ENCODE measurements at places on chromosomes 4 and X.

GRCh38 chrX:143081231-143081630 is 55.5 kb downstream of the SPANXN4 start:
- H3K36me3 ChIP-seq, result no peaks in the 10 kb centered on the region
- H3K4me3 ChIP-seq, result no peak overlapping the region
- no peaks in the 10 kb centered on the region for H3K4me1 ChIP-seq

DNA sequence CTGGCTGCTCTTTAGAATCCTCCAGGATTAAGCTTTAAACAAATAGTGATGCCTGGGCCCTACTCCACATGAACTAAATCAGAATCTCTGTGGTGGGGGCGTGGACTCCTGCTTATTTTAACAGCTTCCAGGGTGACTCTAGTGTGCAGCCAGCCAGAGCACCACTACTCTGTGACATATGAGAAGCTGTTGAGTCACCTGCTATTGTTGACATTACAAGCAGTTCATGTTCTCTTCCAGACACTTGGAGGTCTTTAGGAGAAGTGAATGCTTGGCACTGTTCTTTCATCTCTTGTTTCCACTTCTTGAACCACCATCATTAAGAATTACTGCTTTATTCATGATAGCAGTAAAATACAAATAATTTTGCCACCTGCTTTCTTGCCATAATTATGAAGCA is 426 bp upstream of the C4orf51 start:
- H3K4me3 ChIP-seq, result no peak overlapping the region
- DNase-seq, result peak; percentile 9
- H3K4me1 ChIP-seq, result no peaks in the 10 kb centered on the region
- no peaks in the 10 kb centered on the region for H3K27me3 ChIP-seq
- no peak overlapping the region for H3K27ac ChIP-seq

- H3K27me3 ChIP-seq, result no peaks in the 10 kb centered on the region
- no peak overlapping the region for H3K27ac ChIP-seq
- no peak overlapping the region for H3K4me3 ChIP-seq
Observed at GRCh38 chr4:1628892-1629698, 55.0 kb downstream of the FAM53A start.

DNA sequence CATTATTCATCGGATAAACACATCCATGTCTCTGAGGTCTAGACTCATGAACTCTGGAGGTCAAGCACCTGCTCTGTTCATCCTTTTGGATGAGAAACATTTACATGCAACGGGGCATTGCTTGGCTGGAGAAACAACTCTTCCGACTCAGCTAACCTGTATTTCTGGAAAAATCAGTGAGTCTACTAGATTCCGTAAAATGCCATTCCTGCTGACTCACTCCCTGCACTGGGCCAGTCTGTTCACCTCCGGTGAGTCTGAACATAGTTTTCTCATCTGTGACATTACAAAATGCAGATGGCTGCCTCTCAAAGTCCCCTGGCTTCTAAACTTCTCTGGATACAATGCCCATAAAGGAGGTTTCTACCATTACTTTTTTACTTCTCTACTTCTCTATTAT is 185.7 kb upstream of the HS3ST1 start:
- no peaks in the 10 kb centered on the region for H3K4me1 ChIP-seq
- H3K27me3 ChIP-seq, result no peaks in the 10 kb centered on the region
- H3K27ac ChIP-seq, result no peak overlapping the region
- no peak overlapping the region for H3K4me3 ChIP-seq
- no peaks in the 10 kb centered on the region for H3K36me3 ChIP-seq

GRCh38 chr4:63505714-63506460 is 903.4 kb downstream of the TECRL start:
- no peak for DNase-seq
- no peak overlapping the region for H3K4me3 ChIP-seq

GRCh38 chrX:106168107-106168506 is at the start of gene PWWP3B:
TSS of gene PWWP3B (plus strand) at chrX:106168305. CDS start at chrX:106205433, 37,128 bp downstream.
- no peaks in the 10 kb centered on the region for H3K4me1 ChIP-seq
- H3K27me3 ChIP-seq, result peaks cover 1% of the 10 kb centered on the region
- H3K4me3 ChIP-seq, result no peak within 1 kb of the TSS
- H3K27ac ChIP-seq, result no peak within 1 kb of the TSS
- no peak for DNase-seq
- no peaks in the 10 kb centered on the region for H3K36me3 ChIP-seq

DNA sequence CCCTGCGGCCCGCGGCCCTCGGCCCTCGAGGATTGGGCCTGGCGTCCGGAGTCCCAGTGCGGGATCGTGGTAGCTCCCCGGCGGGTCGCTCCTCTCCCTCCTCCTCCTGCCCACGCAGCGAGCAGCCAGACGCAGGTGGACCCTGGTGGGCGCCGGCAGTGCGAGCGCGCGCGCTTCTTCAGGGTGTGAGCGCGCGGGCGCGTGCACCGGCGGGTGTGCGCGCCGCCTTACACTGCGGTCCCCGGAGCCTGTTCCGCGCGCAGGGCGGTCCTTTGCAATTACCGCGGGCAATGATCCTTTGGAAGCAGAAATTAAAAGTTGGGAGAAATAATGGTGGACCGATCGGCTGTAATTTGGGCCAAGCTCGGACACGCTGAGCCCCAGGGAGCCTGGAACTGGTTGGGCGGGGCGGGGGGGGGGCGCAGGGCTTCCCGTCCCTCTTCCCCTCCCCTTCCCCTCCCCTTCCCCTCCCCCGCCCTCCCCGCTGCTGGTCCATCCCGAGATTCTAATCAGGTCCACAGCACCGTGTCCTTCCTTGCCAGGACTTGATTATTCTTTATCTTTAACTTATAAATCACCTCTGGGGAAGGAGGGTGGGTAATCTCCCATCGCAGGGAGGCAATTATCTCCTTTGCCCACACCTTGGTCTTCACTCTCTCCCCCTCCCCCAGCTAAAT is 1.6 kb upstream of the NKX1-1 start:
- peaks cover 98% of the 10 kb centered on the region for H3K27me3 ChIP-seq
- DNase-seq, result no peak
- no peaks in the 10 kb centered on the region for H3K36me3 ChIP-seq

DNA sequence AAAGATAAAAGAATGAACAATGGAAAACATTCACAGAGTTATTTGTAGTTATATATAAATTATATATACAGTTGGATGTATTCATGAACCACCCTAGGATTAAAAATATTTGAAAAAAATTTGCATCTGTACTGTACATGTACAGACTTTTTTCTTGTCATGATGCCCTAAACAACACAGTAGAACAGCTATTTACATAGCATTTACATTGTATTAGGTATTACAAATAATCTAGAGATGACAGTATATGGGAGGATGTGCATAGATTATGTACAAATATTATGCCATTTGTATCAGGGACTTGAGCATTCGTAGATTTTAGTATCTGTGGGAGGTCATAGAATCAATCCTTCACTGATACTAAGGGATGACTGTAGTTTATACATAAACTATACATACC is 44.8 kb downstream of the GSTCD start:
- no peak overlapping the region for H3K27ac ChIP-seq
- no peak for DNase-seq
- H3K4me3 ChIP-seq, result no peak overlapping the region
- no peaks in the 10 kb centered on the region for H3K27me3 ChIP-seq
- no peaks in the 10 kb centered on the region for H3K4me1 ChIP-seq

- DNase-seq, result no peak
- H3K4me3 ChIP-seq, result no peak overlapping the region
- no peak overlapping the region for H3K27ac ChIP-seq
- H3K27me3 ChIP-seq, result no peaks in the 10 kb centered on the region
- no peaks in the 10 kb centered on the region for H3K36me3 ChIP-seq
- peaks cover 2% of the 10 kb centered on the region for H3K4me1 ChIP-seq
Observed at GRCh38 chr4:180812783-180813182, 1430.4 kb upstream of the TENM3 start.

DNA sequence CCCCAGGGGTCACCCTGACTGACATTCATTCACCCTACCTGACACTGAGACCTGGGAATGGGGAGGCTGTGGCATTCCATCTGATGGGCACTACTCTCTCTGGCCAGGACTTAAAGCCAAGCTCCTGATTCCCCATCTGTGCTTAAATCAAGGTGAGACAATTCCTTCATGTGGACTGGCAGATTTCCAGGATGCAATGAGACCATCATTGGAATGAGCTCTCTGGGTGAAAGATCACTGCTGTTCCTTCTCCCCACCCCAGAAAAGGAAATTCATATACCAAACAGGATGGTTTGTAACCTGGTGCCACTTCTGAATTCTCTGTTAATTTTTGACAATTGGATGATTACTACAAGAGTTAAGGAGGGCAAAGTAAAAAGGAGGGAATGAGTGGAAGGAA is 354.8 kb downstream of the MID1IP1 start:
- no peaks in the 10 kb centered on the region for H3K27me3 ChIP-seq
- no peak overlapping the region for H3K27ac ChIP-seq
- H3K36me3 ChIP-seq, result no peaks in the 10 kb centered on the region
- H3K4me3 ChIP-seq, result no peak overlapping the region
- H3K4me1 ChIP-seq, result no peaks in the 10 kb centered on the region
- no peak for DNase-seq

DNA sequence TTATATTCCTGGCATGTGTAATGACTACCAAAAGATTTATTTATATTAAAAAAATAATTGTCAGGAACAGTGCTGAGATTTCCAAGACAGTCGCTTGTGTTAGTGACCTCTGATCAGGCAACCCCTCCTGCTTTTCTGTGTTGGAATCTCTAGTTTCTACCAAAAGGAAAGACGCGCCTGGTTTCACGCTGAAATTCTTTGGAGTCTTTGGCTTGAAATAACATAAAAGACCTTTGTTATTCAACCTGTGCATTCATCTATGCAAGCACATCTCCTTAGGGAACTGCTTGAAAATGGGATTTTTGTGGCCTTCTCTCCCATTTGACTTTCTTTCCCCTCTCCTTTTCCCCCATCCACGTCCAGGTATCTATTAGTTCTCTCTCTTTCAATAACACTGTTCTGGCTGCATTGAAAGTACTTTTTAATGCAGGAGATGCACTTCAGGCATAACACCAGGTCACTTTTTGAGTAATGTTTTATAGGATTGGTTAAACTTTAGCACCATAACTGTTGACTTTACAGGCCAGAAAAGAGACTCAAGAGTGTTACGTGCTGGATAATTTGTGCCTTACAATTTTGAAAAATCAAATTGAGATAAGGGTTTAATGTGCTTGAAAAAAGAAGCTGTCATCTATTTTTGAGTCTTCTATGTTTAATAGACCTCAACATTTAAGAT is 172.7 kb downstream of the GPAT3 start:
- H3K27me3 ChIP-seq, result no peaks in the 10 kb centered on the region
- no peaks in the 10 kb centered on the region for H3K4me1 ChIP-seq
- H3K27ac ChIP-seq, result no peak overlapping the region
- no peak for DNase-seq
- H3K36me3 ChIP-seq, result no peaks in the 10 kb centered on the region

GRCh38 chr4:128524311-128524710 is 236.7 kb upstream of the PGRMC2 start:
- H3K27me3 ChIP-seq, result no peaks in the 10 kb centered on the region
- no peak overlapping the region for H3K4me3 ChIP-seq
- no peaks in the 10 kb centered on the region for H3K36me3 ChIP-seq
- DNase-seq, result no peak
- H3K27ac ChIP-seq, result no peak overlapping the region
- no peaks in the 10 kb centered on the region for H3K4me1 ChIP-seq

- peak overlapping the region; percentile 62 for H3K27ac ChIP-seq
- H3K36me3 ChIP-seq, result no peaks in the 10 kb centered on the region
- no peak overlapping the region for H3K4me3 ChIP-seq
- peak; percentile 51 for DNase-seq
Observed at GRCh38 chr4:33696586-33696985, 2547.7 kb downstream of the ARAP2 start.

DNA sequence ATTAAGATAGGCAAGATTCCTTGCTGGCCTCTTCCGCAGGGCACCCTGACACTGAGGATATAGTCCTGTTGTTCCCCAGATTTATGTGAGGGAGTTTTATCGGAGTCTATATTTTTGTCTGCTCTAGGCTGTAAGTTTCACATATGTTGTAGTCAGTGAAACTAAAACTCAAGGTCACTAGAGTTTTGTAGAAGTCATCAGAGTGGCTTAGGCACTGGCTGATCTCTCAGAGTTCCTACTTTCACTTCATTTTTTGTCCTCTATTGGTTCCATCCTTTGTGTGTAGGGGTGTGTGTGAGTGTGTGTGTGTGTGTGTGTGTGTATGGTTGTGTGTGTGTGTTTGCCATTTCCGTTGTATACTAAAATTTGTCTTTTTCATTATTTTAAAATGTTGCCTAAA is 577.5 kb downstream of the IQCM start:
- no peaks in the 10 kb centered on the region for H3K4me1 ChIP-seq
- H3K27ac ChIP-seq, result no peak overlapping the region
- no peaks in the 10 kb centered on the region for H3K36me3 ChIP-seq
- no peak overlapping the region for H3K4me3 ChIP-seq
- no peak for DNase-seq

DNA sequence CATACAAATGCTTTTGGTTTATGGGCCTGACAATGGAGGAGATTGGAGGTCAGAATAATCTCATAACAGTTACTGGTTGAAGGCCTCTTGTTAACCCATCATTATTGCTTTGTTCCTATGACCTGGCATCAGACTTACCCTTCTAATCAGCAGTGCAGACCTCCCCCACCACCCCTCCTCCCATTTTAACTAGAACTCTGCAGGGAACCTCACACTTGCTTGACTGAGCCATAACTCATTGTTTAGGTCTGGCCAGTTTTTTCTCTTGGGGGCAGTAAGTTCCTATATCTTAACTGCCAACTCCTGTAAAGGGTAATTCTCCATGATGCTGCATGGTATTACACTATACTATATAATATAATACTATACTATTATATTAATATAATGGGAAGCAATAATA is 609.3 kb downstream of the IL1RAPL1 start:
- no peaks in the 10 kb centered on the region for H3K4me1 ChIP-seq
- no peaks in the 10 kb centered on the region for H3K27me3 ChIP-seq
- H3K36me3 ChIP-seq, result no peaks in the 10 kb centered on the region
- no peak for DNase-seq

- no peak for DNase-seq
- H3K27ac ChIP-seq, result no peak overlapping the region
- H3K4me3 ChIP-seq, result no peak overlapping the region
- H3K4me1 ChIP-seq, result no peaks in the 10 kb centered on the region
- H3K36me3 ChIP-seq, result no peaks in the 10 kb centered on the region
Observed at GRCh38 chrX:37830371-37830770, 17.0 kb downstream of the DYNLT3 start.

DNA sequence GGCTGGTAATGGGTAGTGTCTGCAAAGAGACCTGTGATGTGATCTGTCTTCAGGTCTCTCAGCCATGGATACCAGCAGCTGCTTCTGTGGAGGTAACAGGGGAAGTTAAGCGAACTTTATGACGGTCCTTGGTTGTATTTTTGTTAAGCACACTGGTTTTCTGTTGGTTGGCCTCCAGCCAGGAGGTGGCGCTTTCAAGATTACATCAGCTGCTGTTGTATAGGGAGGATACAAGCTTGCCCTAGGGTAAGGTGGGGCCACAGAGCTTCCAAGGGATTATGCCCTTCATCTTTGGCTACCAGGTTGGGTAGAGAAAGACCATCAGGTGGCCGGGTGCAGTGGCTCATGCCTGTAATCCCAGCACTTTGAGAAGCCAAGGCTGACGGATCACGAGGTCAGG is 834.2 kb upstream of the GALNTL6 start:
- no peak overlapping the region for H3K4me3 ChIP-seq
- DNase-seq, result no peak
- no peaks in the 10 kb centered on the region for H3K27me3 ChIP-seq
- no peaks in the 10 kb centered on the region for H3K36me3 ChIP-seq
- no peaks in the 10 kb centered on the region for H3K4me1 ChIP-seq
- no peak overlapping the region for H3K27ac ChIP-seq

Data from common myeloid progenitor, CD34-positive (primary cell).